ENCODE measurements at places on chromosomes 2 and 18.

DNA sequence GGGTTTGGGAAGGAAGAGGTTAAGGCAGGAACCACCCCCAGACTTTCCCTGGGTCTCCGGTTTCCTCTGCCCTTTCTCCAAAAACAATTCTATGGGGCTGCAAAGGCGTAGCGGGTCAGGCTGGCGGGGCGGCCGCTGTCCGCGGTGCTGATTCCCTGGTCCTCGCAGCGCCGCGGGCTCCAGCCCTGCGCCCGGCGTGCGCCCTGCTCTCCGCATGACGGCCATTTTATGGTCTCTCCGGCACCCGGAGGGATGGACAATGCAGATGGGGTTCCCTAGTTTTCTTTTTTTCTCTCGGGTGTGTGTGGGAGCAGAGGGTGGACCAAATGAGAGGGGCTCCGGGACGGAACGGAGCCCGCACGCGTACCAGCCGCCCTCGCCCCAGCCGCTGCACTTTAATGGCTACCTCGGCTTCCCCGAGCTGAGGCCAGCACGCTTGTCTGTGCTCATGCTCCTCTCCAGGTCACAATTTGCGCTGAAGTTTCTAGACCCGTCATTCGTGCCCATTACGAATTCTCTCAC, 1.6 kb downstream of the ST8SIA3 start:
- DNase-seq, result peak; percentile 64

GRCh38 chr18:70907673-70908072, 618.8 kb downstream of the SOCS6 start:
- peak; percentile 12 for DNase-seq

DNA sequence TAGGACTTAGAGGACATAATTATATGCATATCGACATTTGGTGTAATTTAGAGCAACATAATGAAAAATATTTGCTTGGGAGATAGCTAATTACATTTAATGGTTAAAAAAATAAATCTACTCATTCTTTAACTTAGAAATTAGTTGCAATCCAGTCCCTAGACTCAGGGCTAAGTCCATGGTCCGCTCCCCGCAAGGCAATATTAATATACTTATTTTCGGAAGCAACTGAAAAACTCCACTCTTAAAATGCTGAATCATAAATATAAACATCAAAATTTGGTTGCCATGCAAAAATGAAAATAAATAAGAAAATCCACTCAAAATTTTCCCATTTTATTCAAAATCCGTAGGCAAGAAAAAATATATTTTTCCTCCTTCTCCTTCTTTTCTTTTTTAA, 99.7 kb upstream of the CD302 start:
- DNase-seq, result no peak

DNA sequence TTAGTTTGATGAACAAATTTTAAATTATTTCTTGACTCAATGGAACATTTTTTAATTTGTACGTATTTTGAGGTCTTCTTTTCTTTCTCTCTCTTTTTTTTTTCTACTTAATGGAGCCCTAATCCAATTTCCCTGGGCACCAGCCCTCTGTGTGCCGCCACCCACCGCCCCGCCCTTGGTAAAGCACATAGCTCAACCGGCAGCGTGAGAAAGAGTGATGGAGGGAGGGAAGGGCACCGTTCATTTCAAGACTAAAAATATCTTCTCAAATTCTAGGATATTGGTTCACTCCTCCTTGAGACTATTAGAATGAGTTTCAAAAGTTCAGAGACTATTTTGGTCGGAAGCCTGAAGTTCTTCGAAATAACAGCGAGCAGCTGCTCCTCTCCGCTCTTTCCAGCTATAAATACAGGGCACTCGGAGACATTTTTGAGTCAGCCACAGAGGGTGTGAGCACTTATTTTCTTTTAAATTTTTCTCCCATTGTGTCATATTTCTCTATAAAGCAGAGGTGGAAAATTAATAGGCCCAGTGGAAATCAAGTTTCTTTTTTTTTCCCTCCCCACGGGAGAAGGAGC, 731.7 kb upstream of the ID2 start:
- no peak for DNase-seq

DNA sequence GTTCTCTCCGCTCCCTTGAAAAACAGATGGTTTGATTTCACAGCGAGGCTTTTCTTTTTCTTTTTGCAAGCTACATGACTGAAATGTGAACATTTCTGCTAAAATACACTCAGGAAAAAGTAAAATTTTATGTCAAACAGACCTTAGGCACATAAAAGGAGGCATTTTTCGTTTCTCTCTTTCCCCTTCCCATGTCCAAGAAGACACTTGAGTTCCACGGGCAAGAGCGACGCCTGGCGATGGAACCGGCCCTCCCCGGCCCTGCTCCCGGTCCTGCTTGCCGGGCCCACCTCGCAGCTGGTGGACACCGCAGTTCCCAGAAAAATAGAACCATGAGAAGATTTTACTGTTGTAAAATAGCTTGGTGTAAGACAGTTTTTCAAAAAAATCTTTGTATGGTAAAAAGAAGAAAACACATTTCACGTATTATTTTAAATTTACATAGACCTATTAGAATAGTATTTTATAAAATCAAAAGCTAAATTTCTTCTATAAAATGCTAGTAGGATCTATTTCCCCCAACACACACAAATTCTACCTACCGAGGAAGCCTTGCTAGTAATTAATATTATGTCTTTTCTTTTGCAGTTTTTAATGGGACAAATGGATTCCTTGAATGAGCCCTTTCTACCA, 2.3 kb upstream of the ALKAL2 start:
- DNase-seq, result peak; percentile 81

DNA sequence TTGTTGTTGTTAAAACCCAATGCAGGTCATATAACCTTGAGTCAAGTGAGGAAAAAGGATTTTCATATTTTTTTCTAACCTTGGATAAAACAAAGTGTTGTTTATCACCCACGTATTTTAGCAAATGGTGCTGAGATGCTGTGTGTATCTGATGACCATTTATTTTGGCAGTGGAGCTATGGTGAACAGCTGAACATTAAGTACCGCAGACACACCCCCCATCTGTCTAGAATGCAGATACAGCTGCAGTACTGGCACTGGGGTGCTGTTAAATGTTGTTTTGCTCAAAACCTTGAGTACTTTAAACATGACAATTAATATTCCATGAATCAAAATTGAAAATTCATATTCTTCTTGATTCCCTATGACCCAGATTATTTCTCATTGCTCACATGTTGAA, 773.3 kb upstream of the SLC39A10 start:
- no peak for DNase-seq

DNA sequence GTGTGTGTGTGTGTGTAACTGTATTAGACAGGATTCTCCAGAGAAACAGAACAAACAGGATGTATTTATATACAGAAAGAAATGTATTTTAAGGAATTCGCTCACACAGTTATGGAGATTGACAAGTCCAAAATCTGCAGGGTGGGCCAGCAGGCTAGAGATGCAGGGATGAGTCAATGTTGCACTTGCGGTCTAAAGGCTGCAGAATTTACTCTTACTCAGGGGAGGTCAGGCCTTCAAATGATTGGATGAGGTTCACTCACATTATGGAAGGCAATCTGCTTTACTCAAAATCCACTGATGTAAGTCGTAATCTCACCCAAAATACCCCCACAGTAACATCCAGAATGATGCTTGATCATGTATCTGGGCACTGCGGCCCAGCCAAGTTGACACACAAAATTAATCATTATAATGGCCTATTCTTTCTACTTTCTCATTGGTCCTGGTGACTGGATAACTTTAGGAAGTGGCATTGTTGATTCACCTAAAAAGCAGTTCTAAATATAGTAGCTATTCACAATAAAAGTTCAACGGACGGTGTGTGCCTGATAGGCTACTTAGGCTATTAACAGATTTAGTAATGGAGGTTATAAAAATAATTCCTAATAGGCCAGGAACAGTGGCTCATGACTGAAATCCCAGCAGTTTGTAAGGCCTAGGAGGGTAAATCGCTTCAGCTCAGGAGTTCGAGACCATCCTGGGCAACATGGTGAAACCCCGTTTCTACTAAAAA, 40.6 kb upstream of the ACYP2 start:
- no peak for DNase-seq

- peak; percentile 54 for DNase-seq
Observed at GRCh38 chr2:37851828-37852584, 73.1 kb upstream of the RMDN2 start.

DNA sequence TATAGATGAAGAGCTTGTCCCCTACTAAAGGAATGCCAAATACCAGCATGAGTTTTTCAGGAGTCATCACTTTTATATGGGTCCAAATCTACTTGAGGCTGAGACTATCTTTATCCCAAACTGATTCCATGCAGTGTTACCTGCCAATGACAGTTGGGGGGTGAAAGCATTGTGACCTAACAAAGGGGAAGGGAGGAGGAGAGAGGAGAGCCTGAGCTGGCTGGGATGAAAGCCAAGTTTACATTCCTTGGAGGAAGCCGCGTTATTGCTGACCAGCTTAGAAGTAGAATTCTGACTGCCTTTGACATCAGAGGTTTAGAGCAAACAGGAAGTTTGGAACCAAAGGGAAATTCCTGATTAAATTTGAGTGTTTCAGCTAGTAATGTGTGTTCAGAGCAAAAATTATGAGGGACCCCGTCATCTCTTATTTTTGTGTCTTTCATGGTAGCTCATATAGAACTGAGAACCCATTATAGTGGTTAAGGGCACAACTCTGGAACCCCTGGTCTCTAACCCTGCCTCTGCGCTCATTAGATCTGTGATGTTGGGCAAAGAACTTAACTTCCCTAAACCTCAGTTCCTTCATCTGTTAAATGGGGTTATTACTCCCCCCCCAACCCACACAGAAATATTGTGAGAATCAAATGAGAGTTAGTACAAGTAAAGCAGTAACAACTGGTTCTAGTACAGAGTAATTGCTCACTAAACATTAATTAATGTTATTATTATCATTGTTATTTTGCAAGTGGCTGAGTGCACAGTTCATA, 199.3 kb upstream of the EPAS1 start:
- DNase-seq, result peak; percentile 18

GRCh38 chr2:167626301-167626700, 621.1 kb downstream of the STK39 start:
- DNase-seq, result peak; percentile 4

GRCh38 chr2:218898109-218898878, 17.6 kb downstream of the WNT10A start:
- DNase-seq, result peak; percentile 76

- no peak for DNase-seq
Observed at GRCh38 chr2:3189961-3190360, 187.7 kb downstream of the EIPR1 start.

DNA sequence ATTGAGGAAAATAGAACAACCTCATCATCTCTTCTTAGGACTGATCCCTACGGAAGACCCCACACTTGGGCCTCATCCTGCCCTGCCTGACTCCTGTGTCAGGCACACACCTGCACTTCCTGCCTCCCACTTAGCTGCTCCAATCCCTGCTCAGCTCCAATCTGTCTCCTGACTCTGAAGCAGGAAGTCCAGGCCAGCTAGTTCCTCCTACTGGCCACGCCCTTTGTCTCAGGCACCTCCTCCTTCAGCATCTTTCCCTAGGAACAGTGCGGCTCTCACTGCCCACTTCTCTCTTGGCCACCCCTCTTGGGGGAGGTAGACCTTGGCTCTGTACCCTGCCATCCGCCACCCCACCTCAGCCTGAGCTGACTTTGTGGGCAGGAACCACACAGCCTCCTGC, 135.8 kb downstream of the CELF4 start:
- no peak for DNase-seq

DNA sequence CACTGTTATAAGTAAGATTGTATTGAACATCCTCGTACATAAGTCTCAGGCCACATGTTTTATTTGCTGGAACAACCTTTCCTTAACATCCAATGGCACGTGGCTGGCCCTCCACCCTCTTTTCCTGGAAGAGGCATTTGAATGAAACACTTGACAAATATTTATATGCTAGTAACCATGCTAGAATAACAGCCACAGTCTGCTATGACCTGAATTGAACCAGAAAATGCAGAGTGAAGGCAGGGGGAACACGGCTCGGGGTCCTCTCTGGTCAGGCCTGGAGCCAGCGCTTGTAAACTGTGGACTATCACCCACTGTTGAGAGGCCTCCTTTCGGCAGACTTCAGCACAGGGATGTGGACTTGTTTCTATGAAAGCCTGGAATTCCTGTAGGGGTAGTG, 198.2 kb upstream of the COPS8 start:
- no peak for DNase-seq

- no peak for DNase-seq
Observed at GRCh38 chr2:160479269-160479668, 14.3 kb downstream of the RBMS1 start.

DNA sequence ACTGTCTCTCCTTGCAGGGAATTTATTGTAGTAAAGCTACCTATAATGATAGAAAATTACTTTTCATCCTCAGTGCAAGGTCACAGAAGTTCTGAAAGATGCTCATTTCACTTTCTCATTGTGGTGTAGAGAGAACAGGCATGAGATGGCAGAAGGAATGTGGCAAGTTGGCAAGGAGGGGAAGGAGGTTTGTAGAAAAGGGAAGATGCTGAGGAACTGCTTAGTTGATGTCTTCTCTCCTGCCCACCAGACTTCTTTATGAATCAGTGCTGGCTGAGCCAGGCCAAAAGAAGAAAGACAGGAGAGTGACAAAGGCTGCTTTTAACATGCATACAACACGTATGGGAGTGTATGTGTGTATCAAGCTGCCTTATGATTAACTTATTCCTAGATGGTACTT, 164.4 kb downstream of the PRPF40A start:
- DNase-seq, result no peak

GRCh38 chr18:457140-457519, 43.4 kb downstream of the COLEC12 start:
- DNase-seq, result peak; percentile 58

GRCh38 chr2:80926168-80926567, 621.6 kb upstream of the LRRTM1 start:
- DNase-seq, result no peak

DNA sequence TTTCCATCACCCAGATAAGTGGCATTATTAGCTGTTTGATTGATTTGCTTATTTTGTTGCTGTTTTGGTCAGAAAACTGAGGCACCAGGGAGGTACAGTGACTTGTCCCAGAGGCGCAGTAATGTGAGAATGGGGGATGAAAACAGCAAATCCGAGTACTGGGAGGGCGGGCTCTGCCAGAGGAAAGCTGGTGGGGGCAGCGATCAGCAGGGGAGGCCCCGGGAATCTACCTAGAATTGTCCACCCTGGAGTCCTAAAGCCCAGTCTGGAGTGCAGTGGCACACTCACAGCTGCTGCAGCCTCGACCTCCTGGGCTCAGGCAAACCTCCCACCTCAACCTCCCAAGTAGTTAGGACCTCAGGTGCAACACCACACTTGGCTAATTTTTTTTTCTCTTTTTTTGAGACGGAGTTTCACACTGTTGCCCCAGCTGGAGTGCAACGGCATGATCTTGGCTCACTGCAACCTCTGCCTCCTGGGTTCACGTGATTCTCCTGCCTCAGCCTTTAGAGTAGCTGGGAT, 17.0 kb upstream of the PTMA start:
- DNase-seq, result no peak

DNA sequence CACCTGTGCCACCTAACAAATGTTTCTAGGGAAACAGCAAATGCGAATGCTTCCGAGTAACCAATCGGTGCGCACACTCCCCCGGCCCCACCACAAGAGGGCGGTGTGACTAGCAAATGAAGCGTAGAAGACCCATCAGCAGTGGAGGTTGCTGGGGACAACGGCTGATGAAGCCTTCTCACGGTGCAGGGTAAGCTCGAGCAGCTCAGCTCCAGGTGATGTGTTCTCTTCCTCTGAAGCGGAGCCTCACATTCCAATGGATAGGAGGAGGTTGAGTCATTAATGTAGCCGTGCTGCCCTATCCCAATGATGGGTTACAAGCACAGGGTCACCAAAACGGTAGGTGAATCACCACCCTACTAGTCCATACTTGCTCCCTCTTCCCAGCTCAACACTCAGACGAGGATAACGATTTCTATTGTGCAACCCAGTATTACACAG, 127.6 kb upstream of the TWIST2 start:
- DNase-seq, result peak; percentile 76

GRCh38 chr2:99900556-99900955, 241.8 kb downstream of the AFF3 start:
- no peak for DNase-seq

GRCh38 chr2:193141-193671, 70.6 kb downstream of the SH3YL1 start:
- no peak for DNase-seq

Data from hematopoietic multipotent progenitor cell treated with erythropoietin and hydrocortisone succinate and interleukin-3 and kit ligand, for 4 days (in vitro differentiated cells).